ENCODE measurements at places on chromosomes 12 and 14.

DNA sequence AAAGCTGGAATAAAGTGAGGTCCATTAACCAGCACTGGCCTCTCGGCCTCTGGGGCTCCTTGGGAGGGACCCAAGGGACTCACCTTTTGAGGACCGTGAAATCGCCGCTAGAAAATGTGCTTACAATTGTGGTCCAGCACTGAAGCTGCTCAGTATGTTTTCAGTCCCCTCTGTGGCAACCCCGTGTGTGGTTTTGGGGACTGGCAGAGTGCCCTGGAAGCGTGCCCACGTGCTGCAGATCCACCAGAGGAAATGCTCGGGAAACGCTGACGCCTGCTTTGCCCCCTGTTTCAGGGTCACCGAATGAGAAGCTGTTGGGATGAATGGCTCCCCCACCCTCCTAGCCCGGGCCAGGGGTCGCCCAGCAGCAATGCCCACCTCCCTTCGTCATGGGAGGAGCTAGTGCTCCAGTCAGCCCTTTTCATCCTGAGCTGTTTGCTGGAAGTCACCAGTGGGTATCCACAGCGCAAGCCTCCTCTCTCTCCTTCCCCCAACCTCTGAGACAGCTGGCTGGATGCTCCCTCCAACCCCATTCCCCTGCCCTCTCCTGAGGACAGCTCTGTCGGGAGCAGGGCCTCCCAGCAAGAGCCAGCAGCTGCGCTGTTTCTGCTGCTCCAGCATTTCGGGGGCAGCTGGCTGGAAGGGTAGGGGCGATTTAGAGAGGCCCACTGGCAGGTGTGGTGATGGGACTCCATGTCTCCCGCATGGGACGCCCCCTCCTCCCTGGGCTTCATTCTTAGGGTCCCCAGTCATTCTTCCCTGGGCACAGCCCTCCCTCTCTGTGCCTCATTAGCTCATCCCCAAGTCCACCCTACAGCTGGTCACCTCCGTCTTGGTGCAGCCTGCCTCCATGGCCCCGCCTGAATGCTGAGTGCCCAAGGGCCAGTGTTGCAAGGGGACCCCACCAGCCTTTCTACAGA is 33.2 kb upstream of the PPP1R13B start:
- no peak for DNase-seq

GRCh38 chr12:107125833-107126232 is 32.5 kb upstream of the CRY1 start:
- DNase-seq = no peak

DNA sequence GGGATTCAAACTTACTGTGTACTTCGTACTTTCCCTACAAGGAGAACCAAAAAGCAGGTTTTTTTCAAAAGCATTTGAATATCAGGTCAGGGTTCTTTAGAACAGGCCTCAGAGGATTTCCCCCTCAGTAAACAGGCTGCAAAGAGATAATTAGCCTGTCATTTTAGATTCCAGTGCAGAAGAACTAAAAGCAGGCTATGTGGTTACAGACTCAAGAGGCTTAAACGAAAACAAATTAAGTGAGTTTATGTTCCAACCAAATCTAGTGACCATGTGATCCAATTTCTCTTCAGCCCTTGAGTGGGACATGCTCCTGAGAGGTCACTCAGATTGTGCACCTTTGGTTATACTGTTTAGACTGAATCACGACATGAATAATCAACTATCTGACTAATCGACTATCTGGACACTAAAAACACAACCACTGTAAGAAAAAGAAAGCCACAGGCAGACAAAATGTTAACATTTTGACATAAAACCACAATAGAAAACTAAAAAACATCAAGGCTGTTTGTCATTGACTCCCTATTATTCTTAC is 4.5 kb downstream of the TMED8 start:
- DNase-seq = peak; percentile 80

DNA sequence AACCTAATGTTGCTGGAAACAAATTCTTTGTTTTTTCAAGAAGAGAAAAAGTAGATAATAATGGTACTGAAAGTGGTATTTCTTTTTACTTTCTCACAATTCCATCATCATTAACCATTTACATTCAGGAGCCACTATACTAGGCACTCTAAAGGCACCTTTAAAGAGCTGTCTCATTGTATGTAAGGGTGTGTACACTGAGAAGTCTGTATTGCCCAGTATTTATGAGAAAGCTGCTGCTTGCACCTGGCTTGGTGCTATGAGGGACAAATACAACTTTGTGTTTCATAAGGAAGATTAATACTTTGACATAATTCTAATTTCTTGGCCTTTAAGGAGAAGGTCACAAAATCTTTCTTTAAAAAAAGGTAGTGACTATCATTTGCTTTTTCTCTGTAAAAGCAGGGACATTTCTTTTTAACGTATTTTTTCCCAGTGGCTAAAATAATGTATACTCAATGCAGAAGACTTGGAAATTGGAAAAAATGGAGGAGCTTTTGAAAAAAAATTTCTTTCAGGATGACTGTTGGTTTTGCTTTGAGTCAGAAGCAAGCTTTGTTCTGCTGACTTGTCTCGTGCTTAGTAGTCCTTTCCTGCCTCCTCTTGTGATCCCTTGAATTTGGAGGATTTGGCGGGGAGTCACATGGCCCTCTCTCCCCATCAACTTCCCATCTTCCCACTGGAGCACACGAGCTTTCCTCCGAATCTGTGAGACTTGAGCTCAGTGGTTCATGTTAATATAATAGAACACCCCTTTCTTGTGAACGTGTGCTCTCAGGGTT is 50.1 kb downstream of the RASSF3 start:
- no peak for DNase-seq

GRCh38 chr12:68477261-68477772 is 133.4 kb upstream of the RAP1B start:
- DNase-seq = no peak

DNA sequence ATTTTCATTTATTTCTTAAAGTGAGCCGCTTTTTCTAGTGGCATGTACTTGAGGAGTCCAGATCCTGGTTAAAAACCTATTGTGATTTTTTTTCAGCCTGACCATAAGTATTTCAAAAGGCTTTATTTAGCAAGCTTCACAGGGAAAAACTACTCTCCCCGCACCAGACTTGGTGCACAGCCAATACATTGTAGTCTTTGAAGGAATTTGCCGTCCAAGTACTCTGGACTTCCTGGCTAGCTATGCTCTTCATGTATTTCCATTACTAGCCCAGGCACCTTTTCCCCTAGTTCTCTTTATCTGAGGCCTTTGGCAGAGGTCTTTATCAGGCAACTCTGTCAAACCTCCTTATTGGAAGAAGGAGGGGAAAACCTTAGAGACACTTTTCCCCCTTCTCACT is 234.7 kb downstream of the CCDC91 start:
- DNase-seq = no peak

GRCh38 chr12:80551897-80552296 is 107.9 kb downstream of the PTPRQ start:
- no peak for DNase-seq

DNA sequence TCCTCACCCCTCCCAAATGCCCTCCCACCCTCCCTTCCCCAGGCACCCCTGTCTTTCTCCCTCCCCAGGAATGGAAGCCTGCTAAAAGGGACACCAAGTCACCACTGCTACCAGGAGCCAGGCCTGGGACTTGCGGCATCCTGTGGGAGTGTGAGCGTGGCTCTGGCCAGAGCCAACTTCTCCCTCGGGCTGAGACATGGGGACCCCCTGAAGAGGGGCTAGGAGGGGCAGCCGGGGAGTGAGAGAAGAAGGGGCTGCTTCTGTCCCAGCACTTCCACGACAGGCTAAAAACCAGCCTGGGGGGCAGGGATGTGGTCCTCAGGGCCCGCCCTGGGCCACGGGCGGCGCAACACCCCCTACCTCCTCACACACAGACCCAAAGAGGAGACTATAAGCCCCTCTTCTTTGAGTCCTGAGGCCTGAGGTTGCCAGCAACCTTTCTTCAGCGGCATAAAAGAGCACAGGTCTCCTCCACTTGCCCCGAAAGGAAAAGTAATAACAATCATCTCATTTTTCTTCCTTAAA is 278.9 kb downstream of the DPF3 start:
- no peak for DNase-seq

- DNase-seq = no peak
Observed at GRCh38 chr14:95404583-95404982, 84.9 kb upstream of the CLMN start.

DNA sequence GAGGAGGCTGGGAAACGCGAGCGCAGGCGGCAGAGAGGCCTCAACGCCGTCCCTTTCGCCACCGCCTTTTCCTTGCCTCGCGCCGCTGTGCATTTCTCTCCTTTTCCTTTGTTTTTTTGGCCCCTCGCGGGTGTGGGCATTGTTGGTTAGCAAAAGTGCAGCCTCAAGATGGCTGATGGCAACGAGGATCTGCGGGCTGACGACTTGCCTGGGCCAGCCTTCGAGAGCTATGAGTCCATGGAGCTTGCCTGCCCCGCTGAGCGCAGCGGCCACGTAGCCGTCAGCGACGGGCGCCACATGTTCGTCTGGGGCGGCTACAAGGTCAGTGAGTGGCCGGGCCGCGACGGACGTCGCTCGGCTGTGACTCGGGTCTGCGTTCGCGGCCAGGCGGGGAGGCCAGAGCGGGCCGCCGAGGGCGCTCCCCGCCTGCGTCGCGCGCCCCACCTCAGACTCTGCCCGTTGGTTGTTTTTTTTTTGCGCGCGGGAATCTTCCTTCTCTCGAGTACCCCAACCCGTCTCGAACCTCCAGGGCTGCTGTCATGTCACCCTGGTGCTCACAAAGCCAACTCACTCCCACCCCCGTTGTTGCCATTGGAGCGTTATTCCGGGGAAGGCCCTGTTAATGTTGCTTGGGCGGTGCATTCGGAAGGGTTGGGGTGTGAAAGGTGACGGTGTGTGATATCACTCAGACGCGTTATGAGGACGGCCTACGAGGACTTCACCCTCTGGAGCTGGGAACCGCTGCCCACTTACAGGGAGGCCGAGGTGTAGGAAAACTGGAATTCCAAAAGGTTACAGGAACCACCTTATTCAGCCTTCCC is 558 bp downstream of the KLHDC2 start:
- peak; percentile 63 for DNase-seq
